ENCODE measurements at places on chromosomes 1 and 21. TPM values are rescaled to one million over a fixed set of nuclear protein-coding genes. Genes with fewer than 3 reads are reported as not detected.

The TRPM2 gene
- total RNA-seq: under 0.01 TPM

The ZBTB21 gene
- 6.9 TPM for total RNA-seq

The FAM177B gene
- total RNA-seq: not detected

The RABGGTB gene
- total RNA-seq: 79.8 TPM
